ENCODE measurements at places on chromosomes 2 and 18. TPM values are rescaled to one million over a fixed set of nuclear protein-coding genes. Genes with fewer than 3 reads are reported as not detected.

The FECH gene
- 19.7 TPM for total RNA-seq

The COL4A4 gene
- 5.4 TPM for total RNA-seq

The WDR75 gene
- total RNA-seq = 39.9 TPM

The C2orf81 gene
- total RNA-seq = 2.7 TPM

The C1QL2 gene
- total RNA-seq = not detected

The CD302 gene
- 54.7 TPM for total RNA-seq

The TMEFF2 gene
- not detected for total RNA-seq

The DRC1 gene
- not detected for total RNA-seq

The POTEI gene
- not detected for total RNA-seq

The MAP3K19 gene
- not detected for total RNA-seq
